ENCODE measurements at places on chromosomes 6 and 20.

GRCh38 chr6:141347906-141348492, 784.7 kb upstream of the GJE1 start:
- DNase-seq: no peak

DNA sequence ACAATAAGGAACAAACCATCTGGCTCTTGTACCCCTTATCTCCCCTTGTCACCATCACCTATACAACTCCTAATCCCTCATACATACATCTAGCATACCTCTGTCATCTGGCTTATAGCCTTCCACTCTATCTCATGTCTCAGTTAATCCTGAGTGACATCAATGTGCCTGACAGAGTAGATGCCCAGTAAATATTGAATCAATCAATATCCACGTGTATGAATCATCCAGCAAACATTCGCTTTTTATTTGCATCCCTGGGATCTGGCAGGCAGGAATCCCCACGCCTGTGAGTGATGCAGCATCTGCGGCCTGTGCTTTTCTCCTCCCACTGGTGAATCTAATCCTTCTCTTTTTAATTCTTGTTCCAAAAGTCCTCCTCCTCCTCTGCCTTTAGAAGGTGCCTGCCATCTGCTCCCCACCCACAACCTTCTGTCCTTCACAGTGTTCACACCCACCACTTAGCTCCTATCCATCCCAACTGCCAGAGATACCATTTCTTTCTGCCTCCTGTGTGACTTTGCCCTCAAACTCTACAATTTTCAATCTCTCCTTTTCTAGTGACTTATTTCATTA, 37.6 kb downstream of the ZNF391 start:
- no peak for DNase-seq

GRCh38 chr6:80331522-80331921, 225.1 kb downstream of the BCKDHB start:
- DNase-seq: no peak

DNA sequence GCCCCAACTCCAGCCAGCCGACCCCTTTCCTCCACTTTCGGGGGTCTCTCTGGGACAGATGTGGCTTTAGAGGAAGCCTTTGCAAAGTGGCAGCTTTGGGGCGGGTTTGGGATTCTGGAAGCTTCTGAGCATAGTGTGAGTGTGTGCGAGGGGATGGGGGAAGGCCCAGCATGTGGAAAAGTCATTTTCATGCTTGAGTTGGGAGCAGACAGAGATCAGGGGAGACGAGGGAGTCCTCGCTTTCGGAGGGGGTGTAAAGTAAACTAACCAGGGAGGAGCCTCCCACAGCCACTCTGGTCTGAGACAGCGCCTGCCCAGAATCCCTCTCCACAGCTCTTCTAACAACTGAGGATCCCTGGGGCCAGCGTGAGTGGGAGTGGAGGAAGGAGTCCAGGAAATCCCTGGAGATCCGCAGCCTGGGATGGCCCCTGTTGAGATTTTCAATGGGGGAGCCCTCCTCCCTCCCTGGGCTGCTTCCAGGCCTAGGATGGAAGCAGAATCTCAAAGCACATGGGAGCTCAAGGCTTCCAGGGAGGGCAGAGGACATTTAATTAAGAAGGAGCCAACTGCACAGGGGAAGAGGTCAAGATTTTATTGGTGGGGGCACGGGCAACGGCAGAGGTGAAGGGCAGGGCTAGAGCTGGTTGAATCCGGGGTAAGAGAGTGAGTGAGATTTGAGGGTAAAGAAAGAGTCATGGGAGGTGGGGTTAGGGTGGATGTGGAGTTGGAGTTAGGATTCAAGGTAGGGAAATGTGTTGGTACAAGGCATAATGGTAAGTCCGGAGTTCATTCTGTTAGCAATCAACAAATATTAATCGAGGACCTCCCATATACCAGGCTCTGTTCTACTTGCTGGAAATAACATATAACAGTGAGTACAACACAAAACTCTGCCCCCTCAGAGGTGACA, 102.3 kb upstream of the FOXP4 start:
- DNase-seq: no peak

GRCh38 chr6:14452567-14453527, 335.3 kb downstream of the CD83 start:
- no peak for DNase-seq

DNA sequence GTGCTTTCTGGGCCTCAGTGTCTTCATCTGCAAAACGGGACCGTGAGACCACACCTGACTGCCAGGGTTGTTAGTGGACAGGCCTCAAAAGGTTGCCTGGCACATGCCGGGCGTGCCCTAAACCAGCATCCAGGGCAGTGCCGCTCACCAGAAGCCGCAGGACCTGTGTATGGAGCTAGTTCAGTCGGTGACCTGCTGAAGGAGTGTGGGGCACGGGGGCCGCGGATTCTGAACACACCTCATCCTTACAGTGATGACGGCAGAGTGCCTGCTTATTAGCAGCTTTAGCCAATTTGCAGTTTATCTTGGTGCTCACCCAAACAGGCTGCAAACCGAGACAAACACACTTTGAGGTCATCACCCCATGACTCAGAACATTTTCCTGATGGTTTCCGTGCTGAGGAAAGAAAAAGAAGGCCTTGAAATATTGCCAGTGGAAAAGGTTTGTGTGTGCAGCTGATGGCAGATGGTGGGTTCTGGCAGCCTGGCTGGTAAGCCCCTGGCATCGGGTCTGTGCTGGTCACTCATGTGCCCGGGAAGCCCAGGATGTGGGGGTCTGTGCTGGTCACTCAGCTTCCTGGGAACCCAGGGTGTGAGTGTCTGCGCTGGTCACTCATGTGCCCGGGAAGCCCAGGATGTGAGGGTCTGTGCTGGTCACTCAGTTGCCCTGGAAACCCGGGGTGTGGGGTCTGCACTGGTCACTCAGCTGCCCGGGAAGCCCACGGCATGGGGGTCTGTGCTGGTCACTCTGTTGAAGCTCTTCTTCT, 153.8 kb downstream of the ERMARD start:
- peak; percentile 35 for DNase-seq

GRCh38 chr6:67594366-67594765, 1040.7 kb upstream of the ADGRB3 start:
- no peak for DNase-seq

DNA sequence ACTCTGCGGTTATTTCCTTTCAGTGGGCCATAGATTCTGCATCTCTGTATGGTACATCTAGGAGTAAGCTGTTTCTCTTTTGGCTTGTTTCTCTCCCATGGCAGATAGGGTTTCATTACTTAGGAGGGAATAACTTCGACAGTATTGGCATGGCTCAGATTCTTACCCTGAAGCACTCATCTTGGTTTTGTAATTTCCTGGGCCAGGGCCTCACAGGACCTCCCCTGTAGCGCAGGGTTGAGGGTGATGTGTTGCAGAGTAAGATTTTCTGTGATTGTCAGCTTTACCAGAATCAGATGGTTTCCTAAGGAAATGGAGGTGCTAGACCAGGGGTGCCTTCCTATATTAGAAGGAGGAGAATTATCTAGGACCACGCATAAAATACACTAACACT, 78.3 kb downstream of the STXBP5 start:
- DNase-seq: no peak

- DNase-seq: peak; percentile 84
These were observed 19.0 kb upstream of the BLOC1S5 start for GRCh38 chr6:8082954-8083858.

DNA sequence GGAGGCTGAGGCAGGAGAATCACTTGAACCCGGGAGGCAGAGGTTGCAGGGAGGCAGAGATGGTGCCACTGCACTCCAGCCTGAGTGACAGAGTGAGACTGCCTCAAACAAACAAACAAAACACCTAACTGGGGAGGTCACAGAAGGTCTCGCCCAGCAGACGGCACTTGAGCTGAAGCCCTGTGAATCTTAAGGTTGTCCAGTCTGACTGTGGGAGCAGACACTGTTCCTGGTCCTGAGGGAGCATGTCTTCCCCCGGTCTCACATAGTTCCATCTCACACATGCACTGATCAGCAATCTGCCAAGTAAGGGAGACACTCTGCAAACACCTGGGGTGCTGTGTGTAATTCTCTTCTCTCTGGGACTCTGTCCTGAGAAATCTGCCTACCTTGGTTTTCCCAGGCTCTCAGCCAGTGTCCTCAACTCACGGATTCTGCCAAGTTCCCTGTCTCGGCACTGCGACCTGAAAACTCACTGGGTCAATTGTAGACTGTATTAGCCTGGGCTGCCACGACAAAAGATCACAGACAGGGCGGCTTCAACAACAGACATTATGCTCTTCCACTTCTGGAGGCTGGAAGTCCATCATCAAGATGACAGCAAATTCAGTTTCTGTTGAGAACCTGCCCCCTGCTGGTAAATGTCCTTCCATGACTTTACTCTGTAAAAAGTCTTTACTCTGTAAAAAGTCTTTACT, 94.3 kb downstream of the JPH2 start:
- no peak for DNase-seq

GRCh38 chr6:26028746-26029569, 58.3 kb upstream of the HFE start:
- DNase-seq: no peak

- peak; percentile 49 for DNase-seq
These were observed 4.8 kb upstream of the SMIM28 start for GRCh38 chr6:138372711-138373463.

DNA sequence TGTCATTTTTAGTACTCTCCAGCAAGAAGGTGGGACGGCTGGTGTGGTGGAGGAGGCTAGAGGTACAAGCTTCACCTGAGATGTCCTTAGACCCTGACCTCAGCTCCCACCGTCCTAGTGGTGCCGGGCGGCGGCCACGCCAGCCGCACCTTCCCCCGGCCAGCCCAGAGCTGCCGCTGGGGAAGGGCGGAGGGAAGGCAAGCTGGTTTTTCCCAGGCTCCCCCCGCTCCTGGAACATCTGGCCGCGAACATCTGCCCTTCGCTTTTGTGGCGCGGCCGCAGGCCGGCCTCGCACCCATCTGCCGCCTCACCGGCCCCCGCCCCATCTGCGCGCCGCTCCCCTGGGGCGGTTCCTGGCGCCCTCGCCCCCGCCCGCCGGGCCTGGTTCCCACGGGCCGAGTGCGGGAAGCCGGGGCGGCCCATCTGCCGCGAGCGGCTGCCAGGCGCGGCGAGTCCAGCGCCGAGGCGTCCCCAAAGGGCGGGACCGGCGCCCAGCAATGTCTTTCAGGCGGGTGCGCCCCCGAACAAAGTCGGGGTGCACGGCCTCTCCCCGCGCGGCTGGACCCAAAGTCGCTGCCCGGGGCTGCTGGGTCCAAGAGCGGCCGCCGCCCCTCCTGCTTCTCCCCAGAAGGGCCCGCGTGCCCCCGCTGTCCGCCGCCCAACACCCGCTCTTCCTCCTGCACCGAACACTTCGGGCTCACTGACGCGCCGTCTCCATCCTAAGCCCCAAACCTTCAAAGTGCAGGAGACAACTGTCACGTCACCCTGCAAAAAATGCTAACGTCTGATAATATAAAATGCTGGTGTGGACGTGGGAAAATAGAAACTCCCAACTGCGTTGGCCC, 17.3 kb upstream of the ID1 start:
- DNase-seq: no peak

- DNase-seq: no peak
These were observed 162.0 kb upstream of the SOX4 start for GRCh38 chr6:21431526-21431925.

DNA sequence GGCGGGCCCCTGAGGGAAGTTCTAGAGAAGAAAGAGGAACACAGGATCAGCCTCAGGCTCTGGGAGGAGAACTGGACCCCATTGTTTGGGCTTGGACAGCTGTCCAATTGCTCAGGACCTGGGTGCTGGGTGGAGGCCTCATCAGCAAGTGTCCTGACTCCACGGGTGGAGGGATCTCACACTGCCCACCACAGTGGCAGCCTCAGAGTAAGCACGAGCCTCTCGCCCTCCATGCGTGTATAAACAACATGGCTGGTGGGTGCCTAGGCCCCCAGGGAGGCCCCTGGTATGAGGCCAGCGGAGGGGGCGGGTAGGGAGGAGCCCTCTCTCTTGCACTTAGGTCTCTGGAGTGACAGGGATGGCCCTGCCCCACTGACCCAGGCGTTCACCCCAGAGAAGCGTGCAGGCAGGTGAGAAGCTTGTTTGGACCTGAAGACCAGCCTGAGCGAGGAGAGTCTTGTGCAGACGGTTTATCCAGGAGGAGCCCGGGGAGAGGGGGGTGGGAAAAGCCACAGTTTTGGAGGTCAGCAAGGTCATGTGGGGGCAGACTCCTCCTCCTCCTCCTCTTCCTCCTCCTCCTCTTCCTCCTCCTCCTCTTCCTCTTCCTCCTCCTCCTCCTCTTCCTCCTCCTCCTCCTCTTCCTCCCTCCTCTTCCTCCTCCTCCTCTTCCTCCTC, 41.9 kb upstream of the BHLHE23 start:
- DNase-seq: no peak

DNA sequence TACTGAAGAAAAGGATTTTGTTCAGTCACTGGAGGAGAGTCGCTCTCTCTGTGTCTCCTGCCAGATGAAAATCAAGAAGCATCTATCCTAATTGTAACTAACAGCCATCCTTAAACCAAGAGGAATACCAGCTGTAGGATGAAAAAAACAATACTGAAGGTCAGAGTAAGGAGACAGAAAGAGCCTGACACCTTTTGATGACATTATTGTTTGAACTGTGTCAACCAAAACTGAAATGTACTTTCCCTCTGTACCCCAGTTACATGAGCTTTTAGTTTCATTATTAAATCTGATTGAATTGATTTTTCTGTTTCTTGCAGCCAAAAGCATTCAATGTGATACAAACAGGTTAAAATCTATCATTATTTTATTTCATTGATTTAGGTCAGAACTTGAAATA, 17.2 kb upstream of the BTBD9 start:
- DNase-seq: no peak

Measured in NCI-H226 (cell line).